ENCODE measurements at places on chromosomes 7 and 10.

- DNase-seq: no peak
These were observed 237.3 kb downstream of the C7orf25 start for GRCh38 chr7:42674541-42674940.

DNA sequence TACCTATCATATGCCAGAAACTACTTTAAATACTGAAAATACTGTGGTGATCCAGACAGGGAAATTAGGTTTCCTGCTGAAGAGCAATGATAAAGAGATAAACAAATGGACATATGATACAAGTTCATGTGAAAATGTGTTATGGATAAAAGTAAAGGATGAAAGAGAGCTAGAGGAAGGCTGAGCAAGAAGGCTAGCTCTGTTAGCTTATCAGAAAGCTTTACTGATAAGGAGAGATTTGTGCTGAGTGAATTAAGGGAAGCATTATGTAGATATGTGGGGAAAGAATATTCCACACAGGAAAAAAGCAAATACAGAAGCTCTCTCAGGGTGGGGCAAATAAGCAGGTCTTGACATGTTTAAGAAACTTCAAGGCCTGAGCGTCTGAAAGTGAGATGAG, 308.4 kb downstream of the HDAC9 start:
- no peak for DNase-seq

DNA sequence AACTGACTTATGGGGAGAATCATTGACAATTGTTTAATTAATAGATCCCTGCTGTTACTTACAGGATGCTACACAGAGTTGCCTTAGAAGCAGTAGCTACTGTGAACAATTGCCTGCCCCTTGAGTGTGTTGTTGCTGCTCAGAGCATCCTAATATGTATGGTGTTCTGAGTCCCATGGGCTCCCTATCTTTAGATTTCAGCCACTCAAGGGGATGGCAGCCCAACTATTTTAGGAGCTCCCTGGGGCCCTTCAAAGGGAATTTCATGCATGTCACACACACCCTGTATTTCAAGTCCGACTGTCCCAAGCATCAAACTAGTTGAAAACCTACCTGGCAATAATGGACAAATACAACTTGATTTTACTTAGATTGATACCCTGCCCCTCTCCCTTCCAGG, 111.2 kb downstream of the NOC3L start:
- DNase-seq: no peak

DNA sequence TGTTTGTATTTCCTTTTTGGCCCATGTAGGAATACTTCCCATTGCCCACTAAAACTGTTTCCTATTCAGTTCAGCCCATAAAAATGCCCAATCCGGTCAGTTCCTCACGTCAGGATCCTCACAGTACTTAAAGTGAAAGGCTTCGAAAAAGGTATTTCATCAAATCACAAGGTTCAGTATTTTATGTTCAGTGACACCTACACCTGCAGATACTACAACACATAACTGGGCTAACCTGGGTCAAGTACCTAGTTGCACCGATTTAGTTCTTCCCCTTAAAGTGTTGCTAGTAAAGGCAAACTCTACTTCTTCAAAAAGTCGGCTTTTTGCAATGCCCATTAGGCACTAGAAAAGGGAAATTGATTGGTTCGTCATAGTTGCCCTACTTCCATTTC, 1.1 kb downstream of the SNX13 start:
- DNase-seq: no peak

GRCh38 chr7:55457801-55458200, 92.7 kb downstream of the LANCL2 start:
- no peak for DNase-seq

DNA sequence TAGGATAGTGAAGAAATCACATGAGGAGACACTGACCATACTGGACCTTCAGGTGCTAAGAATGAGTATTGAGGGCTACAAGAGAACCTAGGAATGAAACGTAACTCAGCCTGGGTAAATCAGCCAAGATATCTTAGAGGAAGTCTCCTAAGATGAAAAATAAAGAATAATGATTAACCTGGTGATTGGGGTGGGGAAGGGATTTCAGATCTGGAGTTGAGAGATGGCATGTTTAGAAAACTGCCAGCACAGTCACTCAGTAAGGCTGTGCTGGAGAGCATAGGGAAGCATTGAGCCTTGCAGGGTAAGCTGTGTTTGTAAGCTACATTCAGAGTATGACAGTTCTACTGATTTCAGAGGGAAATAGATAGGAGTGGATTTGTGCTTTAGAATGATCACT, 1.9 kb upstream of the MALRD1 start:
- DNase-seq: no peak

- DNase-seq: no peak
These were observed 13.8 kb downstream of the MXI1 start for GRCh38 chr10:110221044-110221720.

DNA sequence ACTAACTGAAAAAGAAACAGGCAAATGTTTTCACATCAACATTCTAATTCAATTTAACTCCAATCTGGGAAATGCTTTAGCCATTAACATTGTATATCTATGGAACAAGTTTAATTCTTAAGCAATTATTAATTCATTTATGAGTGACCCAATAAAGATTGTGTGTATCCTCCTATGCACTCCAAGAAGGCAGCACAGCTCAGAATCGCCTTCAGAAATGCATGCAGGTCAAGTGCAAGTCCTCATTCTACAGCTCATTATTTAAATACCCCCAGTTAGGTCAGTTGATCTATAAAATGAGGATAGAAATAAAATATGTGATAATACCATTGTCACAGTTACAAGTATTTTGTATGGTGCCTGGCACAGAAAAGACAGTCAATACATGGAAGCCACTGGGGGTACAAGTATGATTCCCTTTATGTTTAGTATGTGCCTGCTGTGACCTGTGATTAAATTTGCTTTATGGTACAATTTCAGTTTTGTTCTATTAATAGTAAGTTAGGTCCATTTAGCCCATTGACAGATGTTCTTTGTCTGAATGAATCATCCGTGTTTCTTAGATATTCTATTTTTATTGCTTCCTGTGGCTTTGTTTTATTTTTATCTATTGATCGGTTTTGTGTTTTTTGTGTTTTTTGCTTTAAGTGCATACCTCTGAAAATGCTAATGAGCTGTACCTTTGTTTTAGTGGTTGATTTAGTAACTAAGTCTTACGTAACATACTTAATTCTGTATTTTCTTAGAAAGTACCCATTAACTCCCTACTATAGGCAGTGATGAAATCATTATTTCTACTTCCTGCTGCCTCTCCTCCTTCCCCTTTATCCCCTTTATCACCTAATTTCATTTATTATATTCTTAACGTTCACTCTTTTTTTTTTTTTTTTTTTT, 42.8 kb downstream of the CPXM2 start:
- no peak for DNase-seq

DNA sequence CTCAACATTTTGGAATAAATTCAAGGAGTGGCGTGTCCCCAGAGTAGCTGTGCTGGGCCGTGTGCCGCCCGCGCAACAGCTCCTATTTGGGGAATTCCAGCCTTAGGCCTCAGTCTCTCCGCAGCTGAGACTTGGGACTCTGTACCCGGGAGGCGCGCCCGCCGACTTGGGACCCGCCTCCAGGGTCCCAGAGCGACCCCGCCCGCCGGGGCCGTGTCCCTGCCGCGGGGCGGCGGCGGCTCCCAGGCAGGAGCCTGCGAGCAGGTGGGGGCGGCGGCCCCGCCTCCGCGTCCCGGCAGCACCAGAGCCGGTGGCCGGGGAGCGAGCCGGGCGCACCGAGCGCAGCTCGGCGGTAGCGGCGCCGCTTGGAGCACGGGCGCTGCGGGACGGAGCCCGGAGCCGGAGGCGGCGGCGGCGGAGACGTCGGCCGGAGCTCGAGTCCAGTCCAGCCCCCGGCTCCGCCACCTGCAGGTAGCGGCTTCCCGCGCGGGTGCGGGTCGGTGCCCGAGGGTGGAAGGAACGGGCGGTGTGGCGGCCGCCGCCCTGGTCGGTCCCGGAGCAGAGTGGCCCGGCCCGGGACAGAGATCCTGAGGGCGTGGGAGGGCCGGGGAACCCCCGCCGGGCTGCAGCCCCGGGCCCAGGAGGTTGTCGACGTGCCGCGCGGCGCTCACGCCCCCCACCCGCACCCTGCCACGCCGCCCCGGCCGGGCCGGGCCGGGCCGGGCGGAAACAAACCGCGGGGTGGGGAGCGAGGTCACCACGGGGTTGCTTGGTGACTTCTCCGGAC, at the start of gene WIPF3:
Gene WIPF3, plus strand, starts transcription at position 301 of the 787 bp plus-strand sequence. CDS start 28,217 bp downstream, outside the sequence.
- no peak for DNase-seq

DNA sequence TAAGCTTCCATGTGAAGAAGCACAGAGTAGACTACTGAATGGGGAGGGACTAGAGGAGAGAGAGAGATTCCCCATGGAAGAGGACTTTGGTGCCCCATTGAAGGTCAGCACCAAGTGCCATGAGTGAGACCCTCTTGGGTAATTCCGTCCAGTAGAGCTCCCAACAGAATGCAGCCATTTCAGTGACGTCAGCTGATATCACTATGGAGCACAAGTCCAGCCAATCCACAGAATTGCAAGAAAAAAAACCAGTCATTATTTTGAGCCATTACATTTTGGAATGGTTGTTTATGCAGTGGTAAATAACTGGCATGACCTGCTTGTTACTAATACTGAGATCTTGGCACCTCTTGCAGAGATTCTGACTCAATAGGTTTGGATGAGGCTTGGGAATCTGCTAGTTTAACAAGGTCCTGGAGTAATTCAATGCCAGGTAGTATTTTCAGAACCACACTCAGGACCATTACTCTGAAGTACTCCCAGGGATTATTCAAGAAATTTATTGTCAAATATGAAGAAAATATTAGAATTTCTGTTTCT, 52.6 kb upstream of the SP8 start:
- no peak for DNase-seq

DNA sequence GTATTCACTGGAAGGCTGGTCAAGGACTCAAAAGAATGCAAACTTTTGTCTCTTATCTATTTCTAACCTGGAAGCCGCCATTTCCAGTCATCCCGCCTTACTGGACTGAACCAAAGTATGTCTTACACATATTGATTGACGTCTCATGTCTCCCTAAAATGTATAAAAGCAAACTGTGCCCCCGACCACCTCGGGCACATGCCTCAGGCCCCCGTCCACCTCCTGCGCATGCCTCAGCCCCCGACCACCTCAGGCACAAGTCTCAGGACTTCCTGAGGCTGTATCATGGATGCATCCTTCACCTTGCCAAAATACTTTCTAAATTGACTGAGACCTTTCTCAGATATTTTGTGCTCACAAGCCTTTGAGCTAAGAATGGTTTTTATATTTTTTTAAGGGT, 148.6 kb downstream of the PTPRN2 start:
- DNase-seq: no peak

DNA sequence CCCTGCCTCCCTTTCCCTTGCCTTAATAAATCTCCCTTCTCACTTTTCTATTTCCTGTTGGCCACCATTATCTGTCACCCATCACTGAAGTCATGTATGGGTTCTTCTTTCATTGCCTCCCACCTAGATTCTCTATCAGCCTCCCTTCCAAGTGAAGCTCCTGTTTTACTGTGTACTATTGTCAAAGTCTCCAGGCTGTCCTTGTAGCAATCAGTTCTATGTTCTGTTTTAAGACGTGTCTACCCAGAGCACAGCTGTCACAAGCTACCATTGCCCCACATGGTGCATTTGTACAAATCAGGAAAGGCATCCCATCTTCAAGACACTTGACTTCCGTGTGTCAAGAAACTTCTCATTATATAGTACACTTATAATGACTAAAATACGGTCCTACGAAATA, 39.7 kb upstream of the ABCB5 start:
- DNase-seq: no peak

- DNase-seq: no peak
These were observed 46.2 kb upstream of the STMP1 start for GRCh38 chr7:135616136-135616535.

DNA sequence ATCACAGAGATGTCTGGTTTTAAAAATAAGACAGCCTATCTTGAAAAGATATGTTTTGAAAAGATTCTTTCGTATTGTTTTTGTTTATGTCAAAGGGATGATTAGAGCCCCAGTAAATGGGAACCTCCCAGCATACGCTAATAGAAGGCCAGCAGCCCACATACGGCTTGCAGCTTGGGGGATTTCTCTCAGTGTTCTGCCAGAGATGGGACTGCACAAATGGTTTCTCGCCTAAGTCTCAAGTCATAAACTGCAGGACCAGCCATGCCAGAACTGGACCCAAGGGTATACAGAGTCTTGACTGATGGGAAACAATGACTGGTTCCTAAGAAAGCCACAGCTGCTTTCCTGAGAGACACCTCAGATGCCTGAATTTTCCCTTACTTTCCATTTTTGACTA, 306.9 kb upstream of the DGKB start:
- DNase-seq: no peak

GRCh38 chr10:11877591-11877905, 54.4 kb downstream of the PROSER2 start:
- DNase-seq: no peak

GRCh38 chr7:102261451-102261850, 25.2 kb upstream of the SH2B2 start:
- DNase-seq: no peak

GRCh38 chr10:71782221-71782916, 9.0 kb upstream of the VSIR start:
- DNase-seq: no peak

All from hippocampal formation (tissue), 2 donors.